ENCODE measurements at places on chromosomes 16 and 17. TPM values are rescaled to one million over a fixed set of nuclear protein-coding genes. Genes with fewer than 3 reads are reported as not detected.

DNA sequence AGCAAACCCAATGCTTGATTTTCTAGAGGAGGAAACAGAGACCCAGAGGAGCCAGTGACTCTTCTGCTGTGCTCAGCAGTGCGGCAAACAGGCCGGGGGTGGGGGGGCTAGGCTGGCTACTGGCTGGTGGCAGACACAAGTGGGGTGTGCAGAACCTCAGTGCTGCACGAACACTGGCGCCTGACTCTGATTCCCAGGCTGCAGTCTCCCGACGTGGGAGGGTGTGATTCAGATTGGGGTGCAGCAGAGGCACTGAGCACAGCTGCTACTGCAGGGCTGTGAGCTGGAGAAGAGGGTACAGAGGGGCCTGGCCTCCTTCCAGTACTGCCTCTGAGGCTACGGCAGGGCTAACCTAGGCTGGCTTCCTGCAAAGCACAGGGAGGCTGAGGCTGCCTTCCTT is 8.1 kb downstream of the RPL19 start:
- H3K4me3 ChIP-seq, result no peak overlapping the region
- no peak for DNase-seq
- no peaks in the 10 kb centered on the region for H3K27me3 ChIP-seq
- peaks cover 5% of the 10 kb centered on the region for H3K4me1 ChIP-seq
- peaks cover 17% of the 10 kb centered on the region for H3K36me3 ChIP-seq
- H3K27ac ChIP-seq, result peak overlapping the region; percentile 2

DNA sequence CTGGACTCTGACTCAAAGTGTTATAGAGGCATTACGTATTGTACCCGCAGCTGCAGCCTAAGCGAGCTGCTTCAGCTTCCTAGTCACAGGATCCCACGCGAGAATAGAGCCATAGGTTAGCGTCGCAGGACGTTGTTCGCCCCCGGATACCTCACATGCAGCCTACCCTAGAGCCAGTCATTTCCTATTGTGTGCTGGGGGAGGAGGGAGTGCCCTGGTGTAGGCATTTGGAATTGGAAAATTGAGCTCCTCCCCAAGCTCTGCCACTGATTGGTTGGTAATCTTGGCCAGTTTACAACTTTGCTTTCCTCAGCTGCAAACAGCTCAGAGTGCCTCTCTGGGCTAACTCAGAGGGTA is 530 bp downstream of the NAA60 start:
- H3K27me3 ChIP-seq, result no peaks in the 10 kb centered on the region
- peaks cover 7% of the 10 kb centered on the region for H3K36me3 ChIP-seq
- H3K4me3 ChIP-seq, result peak overlapping the region; percentile 50
- DNase-seq, result peak; percentile 57
- peak overlapping the region; percentile 85 for H3K27ac ChIP-seq

GRCh38 chr17:79129523-79129922 is 54.9 kb downstream of the ENGASE start:
- H3K36me3 ChIP-seq, result no peaks in the 10 kb centered on the region
- H3K27ac ChIP-seq, result no peak overlapping the region
- no peaks in the 10 kb centered on the region for H3K4me1 ChIP-seq
- DNase-seq, result no peak
- no peaks in the 10 kb centered on the region for H3K27me3 ChIP-seq

DNA sequence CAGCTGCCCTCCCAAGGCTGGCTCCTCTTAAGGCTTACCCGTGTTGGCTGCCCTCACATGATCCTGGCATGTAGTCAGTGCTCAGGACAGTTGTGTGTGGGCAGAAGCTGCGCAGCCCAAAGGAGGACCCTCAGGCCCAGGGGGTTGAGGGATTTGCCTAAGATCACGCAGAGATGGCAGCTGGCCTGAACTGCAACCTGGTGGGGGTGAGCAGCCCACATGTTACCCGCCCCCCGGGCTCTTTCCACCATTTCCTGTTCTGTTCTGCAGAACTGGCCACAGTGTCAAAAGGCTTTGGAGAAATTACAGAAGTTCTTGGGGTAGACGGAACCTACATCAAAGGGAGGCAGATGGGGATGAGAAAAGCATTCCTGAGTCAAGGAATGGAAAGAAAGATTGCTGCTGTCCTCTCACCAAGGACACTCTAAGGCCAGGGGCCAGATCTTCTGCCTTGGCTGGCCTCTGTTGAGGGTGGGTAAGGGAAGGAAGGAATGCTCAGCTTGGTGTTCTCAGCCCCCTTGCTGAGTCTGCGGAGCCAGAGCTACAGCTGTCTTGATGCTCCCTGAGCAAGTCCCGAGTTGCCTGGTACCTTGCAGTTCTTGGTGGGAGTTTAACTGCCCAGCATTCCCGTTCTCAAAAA is 53.0 kb downstream of the EPN2 start:
- no peaks in the 10 kb centered on the region for H3K4me1 ChIP-seq
- no peak overlapping the region for H3K4me3 ChIP-seq
- H3K27me3 ChIP-seq, result no peaks in the 10 kb centered on the region
- H3K36me3 ChIP-seq, result no peaks in the 10 kb centered on the region

DNA sequence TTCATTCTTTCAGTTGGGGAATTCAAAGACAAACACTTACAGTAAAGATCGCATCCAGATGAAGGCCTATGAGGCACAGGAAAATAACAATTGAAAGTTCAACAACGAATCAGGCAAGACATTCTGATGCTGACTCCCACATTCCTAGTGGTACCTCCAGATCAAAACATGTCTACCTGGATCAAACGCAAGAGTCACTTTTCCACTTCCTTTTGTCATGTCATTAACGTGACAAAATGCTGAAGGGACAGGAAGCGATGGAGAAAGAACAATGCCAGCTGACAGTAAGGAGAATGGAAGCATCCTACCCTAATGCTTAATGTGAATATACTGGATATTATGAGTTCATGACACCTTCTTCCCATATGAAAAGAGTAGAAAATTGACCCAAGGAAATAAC is 365.4 kb upstream of the CDH11 start:
- DNase-seq, result no peak
- H3K4me1 ChIP-seq, result no peaks in the 10 kb centered on the region
- H3K4me3 ChIP-seq, result no peak overlapping the region
- H3K27ac ChIP-seq, result no peak overlapping the region
- H3K27me3 ChIP-seq, result no peaks in the 10 kb centered on the region
- no peaks in the 10 kb centered on the region for H3K36me3 ChIP-seq

PIPOX gene
- total RNA-seq, result 1.4 TPM

RAB26 gene
- 0.48 TPM for total RNA-seq

PABPN1L gene
- total RNA-seq, result not detected

DVL2 gene
- total RNA-seq, result 45.3 TPM

Measured in lung (tissue), 17 donors.